ENCODE measurements at places on chromosomes 2 and 18.

GRCh38 chr2:176093145-176093897 lies 800 bp downstream of the HOXD13 start:
- no peak for DNase-seq

GRCh38 chr2:113120861-113121260 lies 6.5 kb upstream of the IL1RN start:
- no peak for DNase-seq

DNA sequence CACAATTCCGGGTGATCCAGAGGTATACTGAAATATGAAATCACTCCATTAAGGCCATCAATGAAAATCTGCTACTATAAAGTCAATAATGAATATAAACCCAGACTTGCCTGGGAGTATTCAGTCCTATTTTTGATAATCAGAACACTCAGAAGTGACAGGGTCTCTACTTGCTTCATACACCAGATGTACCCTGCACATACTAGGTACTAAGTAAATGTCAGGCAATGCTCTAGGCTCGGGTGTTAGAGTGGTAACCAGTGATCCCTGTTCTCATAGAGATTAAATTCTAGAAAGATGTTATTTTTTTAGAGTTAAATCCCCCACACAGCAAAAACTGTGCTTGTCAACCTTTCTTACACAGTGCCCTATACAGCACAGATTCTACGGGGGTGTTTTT lies 12.3 kb downstream of the STAT1 start:
- DNase-seq = no peak

DNA sequence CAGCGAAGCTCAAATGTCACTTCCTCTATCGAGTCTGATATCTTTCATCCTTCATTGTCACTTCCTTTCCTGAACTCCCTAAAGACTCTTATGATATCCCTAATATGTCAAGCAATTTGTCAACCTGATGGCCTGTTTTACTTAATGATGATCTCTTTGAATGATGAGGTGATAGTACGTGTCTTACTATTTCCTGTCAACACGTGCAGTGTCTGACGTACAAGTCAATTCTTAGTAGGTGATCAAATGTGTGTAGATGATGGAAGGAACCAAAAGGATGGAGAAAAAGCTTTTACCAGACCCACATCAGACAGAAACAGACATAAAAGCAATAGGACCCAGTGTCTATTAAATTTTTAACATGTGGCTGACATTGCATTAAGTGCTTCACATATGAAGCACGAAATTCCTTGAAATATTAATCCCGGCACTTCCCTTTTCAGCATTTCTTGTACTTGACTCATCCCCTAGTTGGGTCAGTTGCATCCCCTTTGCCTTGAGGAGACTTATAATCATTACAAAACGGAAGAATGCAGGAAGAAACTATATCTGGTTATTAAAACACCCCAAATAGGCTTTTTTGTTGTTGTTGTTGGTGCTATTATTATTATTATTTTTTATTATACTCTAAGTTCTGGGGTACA lies 108.6 kb upstream of the NYAP2 start:
- no peak for DNase-seq

DNA sequence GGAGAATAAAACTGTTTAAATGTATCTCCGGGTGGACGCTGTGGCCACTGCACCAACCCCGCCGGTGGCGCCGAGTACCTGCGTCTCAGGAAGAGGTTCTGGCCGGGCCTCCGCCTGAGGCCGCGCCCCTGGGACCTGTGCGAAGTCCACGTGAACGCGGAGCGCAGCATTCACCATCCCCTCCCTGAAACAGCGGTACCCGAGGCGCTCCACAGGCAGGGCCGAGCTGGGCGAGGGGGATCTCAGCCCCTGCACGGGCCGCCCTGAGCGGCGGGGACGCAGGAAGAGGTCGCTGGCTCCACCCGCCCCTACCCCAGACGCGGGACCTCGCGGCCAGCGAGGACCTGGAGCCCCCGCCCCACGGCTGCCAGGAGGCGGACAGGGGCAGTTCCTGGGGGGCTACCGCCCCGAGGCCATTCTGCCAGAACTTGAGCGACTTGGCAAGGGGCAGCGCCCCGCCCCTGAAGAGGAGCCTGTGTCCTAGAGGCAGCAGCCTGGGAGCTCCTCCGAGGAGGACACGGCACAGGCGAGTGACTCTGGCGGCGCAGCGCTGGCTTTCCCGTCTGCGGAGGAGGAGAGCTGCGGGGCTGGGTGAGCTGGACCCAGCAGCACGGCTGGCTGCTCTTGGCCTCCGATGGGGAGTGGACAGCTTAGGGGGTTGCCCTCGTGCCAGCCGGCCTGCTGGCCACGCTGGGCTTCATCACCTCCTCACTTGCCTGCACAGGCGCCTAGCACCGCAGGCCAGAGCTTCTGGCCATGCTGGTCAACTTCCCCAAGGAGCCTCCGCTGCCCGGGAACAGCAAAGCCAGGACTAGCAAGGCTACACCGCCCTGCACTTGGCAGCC lies 9.7 kb upstream of the TEKT4 start:
- no peak for DNase-seq

- DNase-seq = no peak
Observed at GRCh38 chr2:63047321-63048279, 3.0 kb upstream of the OTX1 start.

- DNase-seq = no peak
Observed at GRCh38 chr2:169734169-169734847, 676 bp downstream of the KLHL23 start.

DNA sequence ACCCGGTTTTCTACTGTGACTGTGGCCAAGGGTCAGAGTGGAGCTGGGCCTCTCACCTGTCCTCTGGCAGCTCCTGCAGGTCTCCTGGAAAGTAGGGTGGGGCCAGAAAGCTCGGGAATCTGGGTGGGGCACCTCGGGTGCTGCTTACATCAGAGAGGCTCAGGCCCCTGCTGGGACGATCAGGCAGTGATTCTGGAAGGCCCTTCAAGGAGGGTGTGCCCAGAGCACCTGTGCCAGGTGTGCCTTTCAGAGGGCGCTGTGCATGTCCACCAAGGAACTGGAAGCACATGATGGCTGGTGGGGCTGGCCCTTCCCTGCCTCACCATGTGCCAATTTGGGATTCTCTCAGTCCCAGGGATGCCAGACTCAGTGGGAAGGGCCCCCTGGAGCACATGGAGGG lies 44.0 kb downstream of the ATP6V1C2 start:
- no peak for DNase-seq

DNA sequence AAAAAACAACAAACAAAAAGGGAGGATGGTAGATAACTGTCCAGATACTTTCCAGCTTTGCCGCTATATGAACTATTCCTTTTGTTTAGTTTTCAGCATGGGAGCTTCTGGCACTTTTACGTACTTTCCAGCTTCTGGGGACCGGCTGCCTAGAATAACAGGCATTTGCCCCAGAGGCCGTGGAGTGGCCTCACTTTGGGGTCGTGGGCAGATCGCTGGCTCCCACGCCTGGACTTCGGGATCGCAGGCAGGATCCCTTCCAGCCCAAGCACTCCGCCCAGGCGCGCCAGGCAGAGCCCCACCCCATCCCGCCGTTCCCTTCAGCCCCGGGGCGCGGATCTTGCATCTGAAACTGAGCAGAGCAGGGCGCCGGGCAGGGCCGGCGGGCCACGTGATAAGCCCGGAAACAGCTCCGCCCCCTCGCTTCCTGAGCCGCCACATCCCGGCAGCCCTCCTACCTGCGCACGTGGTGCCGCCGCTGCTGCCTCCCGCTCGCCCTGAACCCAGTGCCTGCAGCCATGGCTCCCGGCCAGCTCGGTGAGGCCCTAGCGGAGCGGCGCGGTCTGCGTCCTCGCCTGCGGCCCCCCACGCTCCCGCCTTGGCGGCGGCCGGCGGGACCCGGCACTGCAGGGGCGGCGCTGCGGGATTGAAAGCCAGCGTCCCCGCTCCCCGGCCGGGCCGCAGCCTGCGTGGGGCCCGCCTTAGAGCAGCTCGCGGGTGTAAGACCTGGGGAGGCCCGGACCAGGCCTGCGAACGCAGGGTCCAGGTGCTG lies at the start of gene ATIC:
ATIC (plus strand) TSS at position 435 of the 772 bp plus-strand sequence; CDS start at position 519, 84 bp downstream.
- peak; percentile 97 for DNase-seq

GRCh38 chr2:126658319-126658904 lies 2.5 kb downstream of the GYPC start:
- DNase-seq = no peak

DNA sequence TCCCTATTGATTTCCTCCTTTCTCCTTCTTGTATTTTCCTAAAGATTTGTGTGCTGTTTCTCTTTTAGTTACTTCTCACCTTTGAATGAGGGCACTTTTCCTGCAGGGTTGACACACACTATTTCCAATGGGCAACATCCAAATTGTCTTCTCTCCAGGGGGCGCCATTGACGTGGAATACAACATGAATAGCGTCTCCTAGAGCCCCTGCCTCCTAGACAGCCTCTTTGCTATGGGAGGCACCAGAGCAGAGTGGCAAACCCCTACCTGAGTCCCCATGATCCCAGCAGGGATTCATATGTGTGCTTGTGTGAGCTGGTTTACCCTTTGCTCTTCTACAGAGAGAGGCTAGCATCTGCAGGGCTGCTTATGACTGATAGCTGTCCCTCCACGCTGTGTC lies 61.3 kb upstream of the ITSN2 start:
- peak; percentile 29 for DNase-seq

DNA sequence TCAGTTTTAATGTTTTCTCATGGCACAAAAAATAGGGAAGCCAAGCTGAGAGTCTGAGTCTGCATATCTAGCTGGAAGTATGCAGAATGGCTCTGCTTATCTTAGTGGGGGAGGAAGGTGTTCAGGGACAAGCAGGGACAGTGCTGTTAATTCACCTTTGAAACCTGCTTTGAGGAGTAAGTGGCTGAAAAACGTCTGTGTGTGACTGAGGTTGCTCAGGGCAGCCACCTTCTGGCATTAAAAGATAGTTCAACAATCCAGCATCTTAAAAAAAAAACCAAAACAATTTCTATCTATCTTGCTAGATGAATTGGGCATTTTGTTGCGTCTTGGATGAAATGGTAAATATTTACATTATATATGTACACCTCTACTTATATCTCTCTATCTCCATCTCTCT lies 2.0 kb upstream of the TRPM8 start:
- DNase-seq = peak; percentile 20

- DNase-seq = no peak
Observed at GRCh38 chr2:172230332-172230888, 127.7 kb upstream of the DLX2 start.

- no peak for DNase-seq
Observed at GRCh38 chr2:238021327-238021726, 39.5 kb upstream of the SCLY start.

DNA sequence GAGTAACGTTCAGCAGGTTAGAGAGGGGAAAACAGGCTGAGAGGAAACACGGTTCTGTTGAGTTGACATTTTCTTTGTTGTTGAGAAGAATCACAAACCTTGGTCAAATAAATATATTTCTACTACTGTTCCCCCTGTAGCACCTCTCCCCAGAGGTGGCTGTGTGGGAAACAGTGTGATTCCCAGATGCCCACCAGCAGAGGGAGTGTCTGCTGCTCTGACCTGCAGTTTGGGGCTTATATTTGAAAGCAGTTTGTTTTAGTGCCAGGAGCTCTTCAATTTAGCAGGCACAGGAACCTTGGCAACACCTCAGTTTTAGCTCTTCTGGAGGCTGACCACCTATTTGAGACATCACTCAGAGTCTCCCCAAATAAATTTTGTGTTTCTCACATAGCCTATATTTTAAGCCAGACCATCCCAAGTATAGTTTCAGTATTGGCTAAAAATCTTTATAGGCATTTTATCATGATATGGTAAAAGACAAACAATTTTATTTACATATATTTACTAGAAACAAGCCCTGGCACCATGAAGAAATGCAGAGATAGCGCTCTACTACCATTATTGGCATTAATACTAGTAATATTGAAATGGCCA lies 75.7 kb downstream of the PIK3C3 start:
- no peak for DNase-seq

Data from MM.1S (cell line).